Bone marrow (tissue), 2 donors: ENCODE measurements at places on chromosomes 1 and 21.

- no peak for DNase-seq
Observed at GRCh38 chr1:184820218-184820750, 65.6 kb upstream of the EDEM3 start.

- DNase-seq = no peak
Observed at GRCh38 chr1:111735321-111735720, 3.9 kb downstream of the INKA2 start.

- DNase-seq = no peak
Observed at GRCh38 chr21:28089599-28090441, 902.9 kb downstream of the LTN1 start.

GRCh38 chr1:219565921-219566320 lies 47.0 kb downstream of the ZC3H11B start:
- no peak for DNase-seq

DNA sequence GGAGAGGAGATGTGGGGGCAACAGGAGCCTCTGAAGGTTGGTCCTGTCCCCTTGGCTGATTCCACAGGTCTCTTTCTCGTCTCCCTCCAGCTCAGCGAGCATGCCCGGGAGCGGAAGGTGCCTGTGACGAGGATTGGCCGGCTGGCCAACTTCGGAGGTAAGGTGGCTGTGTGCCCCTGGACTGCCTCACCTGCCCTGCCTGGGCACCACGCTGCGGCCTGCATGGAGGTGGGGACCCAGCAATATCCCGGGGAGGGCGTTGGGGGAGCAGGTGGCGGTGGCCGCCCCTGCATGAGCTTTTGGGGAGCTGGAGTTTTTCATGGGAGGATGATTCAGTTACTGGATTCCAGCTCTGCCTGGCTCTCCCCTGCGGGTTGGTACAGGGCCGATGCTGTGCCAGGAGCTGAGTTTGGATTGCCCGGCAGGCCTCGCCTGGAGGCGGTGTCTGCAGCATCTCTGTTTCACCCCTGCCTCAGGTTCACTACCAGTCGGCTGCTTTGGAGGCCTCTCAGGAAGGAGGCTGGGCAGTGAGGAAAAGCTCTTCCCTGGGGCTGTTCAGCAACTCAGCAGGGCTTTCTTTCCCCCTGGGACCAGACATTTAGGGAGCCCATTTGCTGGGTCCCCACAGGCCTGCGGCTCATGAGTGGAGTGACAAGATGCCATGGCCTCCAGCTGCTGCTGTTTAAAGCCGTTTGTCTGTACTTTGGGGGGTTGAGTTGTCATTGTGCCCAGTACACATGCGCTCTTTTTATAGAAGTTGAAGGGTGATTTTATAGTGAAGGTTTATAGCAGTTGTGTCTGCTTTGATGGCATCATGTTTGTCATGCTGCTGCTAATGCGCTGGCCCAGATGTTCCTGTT lies 25.7 kb downstream of the COQ8A start:
- DNase-seq = no peak

GRCh38 chr1:228515200-228515834 lies 28.1 kb downstream of the RNF187 start:
- no peak for DNase-seq

- no peak for DNase-seq
Observed at GRCh38 chr21:44730028-44730395, 18.6 kb upstream of the TSPEAR start.

GRCh38 chr1:67118646-67119045 lies 16.1 kb downstream of the C1orf141 start:
- DNase-seq = no peak

DNA sequence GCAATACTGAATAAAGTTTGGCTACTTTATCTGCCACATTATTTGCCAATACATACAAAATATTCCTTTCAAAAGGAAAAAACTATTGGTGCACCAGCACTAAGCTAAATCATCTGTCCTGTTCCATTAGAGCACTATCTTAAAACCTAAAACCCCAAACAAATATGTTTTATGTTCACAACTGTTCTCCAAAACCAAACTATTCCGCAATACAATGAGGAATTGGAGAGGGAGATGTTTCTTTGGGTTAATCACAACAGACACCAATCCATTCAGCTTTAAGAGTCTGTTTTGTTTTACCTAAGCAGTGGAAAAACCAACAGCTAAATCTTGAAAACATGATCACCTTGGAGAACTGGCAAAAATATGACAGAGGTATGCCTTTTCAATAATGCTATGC lies 85.1 kb downstream of the ZNF644 start:
- DNase-seq = no peak

DNA sequence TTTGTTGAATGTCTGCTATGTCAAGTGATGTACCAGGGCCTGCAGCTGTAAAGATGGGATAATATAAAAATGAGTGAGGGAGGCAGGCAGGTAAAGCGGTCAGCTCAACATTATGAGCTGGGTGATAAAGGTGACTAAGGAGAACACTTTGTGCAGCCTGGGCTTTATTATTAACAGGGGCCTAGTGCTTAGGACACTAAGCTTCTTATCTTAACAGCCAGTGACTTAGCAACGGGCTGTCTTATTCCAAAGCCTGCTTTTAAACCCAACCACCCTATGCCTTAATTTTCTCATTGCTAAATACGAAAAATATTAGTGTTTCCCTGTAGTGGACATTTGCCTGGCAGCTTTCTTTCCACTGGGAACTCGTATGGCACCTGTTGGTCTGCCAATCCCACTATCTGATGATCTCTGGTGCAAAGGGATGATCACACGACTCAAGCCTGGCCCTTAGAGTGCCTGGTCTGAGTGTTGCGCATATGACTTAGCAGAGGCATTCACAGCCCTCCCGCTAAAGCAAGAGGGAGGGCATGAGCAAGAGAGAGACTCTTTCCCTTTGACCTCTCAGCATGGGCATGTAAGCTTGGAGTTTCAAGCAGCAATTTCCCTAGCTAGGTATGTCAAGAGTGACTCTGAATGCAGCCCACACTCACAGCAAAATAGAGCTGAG lies 98.6 kb upstream of the PAPPA2 start:
- DNase-seq = no peak

DNA sequence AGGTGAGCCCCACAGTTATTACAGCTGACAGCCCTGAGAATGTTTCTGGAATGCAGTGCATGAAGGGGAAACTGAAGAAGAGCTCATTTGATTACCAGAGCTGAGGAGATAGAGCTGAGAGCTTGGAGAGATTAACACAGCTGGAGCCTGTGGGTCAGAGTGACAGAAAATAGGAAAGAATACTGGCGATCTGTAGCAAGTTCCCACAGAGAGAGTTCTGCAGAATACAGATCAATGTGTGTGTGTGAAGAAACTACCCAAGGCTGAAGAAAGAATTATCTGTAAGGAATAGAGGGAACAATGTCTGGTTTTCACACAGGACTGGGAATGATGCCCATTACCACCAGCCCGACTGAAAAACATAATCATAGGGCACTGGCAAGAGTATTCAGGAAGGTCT lies 103.6 kb upstream of the SNX7 start:
- no peak for DNase-seq

DNA sequence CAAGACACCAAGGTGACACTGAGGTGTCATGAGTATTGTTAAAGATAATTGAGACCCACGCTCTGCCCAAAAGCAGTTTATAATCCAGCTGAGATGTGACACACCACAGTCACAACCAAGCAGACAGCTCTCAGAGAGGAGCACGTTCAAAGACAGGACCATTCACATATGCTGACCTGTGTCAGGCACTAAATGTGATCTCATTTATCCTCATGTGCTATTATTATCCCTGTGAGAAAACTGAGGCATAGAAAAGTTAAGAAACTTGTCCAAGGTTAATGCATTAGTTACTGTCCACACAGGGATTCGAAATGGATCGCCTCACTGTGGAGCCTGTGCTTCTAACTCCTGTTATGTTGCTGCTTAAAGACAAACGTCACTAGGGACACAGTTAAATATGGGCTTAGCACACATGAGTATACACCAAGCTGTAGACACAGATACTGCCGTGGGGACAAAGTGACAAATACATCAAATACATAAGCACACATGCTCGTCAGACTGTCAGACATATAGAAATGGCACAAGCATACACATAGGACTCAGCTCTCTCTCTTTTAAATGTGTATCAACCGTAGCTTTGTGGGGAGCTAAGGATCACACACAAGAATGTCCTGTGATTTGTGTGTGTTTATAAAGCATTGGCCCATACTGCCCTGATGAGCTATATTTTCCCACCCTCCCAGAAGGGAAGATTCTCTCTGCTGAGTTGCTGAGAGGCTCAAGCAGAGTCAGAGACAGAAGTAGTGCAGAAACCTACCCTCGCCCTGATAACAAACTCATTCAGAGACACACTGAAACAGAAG lies 3.5 kb upstream of the IGSF8 start:
- no peak for DNase-seq
